ENCODE measurements at places on chromosomes 11 and 22. TPM values are rescaled to one million over a fixed set of nuclear protein-coding genes. Genes with fewer than 3 reads are reported as not detected.

KCNJ1 gene
- total RNA-seq, result not detected

UPB1 gene
- total RNA-seq, result not detected

DNA sequence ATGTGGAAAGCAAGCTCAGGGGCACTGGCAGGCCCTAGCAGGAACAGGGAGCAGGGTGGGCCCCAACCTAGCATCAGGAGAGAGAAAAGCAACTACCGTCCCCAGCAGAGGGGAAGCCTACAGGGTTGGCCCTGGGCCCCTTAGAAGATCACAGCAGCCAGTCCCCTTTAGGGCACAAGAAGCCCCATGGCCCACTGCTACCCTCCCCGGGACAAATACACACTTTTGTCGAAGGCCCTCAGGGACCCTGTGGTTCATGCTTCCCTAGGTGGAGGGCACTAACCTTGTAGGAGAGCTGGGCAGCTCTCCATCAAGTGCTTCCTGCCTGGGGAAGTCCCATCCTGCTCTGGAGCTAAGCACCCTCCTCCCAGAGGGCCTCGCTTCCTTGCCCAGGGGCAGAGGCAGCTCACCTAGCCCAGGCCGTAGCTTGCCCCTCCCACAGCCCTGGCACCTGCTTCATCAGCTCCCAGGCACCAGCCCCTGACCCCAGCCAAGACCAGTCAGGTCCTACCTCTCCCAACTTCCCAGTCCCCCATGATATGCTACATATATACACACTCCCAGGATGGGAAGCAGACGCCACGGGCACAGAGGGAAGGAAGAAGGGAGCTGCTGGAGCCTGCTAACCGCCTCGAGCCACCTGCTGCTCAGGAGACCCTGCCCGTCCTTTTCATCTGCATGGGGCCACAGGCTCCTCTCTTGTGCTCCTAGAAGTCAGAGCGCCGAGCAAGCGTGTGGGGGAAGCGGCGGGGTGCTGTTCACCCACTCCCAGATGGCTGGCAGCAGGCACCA is 20.1 kb downstream of the SUN2 start:
- H3K27me3 ChIP-seq, result no peaks in the 10 kb centered on the region
- H3K36me3 ChIP-seq, result peaks cover 44% of the 10 kb centered on the region
- DNase-seq, result no peak
- no peaks in the 10 kb centered on the region for H3K4me1 ChIP-seq

DNA sequence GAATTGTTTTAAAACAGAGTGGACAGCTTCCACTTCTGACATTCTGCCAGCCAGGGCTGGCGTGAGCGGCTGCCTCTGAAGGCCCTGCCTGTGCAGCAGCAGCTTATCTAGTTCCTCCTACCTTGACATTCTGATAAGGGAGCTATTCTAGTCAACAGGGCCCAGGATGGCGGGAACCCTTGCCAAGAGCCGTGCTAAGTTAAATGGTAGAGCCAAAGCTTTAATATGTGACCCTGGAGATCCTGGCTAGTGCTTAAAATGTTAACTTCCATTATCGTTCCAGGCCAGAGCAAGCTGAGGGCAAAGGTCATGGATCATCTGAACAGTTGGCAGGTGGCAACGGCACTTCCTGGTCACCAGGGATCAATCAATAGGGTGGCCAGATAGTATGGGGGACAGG is 3.5 kb downstream of the KCNJ5 start:
- DNase-seq, result no peak
- no peak overlapping the region for H3K27ac ChIP-seq
- H3K4me1 ChIP-seq, result peaks cover 10% of the 10 kb centered on the region
- no peaks in the 10 kb centered on the region for H3K27me3 ChIP-seq
- H3K36me3 ChIP-seq, result no peaks in the 10 kb centered on the region

DNA sequence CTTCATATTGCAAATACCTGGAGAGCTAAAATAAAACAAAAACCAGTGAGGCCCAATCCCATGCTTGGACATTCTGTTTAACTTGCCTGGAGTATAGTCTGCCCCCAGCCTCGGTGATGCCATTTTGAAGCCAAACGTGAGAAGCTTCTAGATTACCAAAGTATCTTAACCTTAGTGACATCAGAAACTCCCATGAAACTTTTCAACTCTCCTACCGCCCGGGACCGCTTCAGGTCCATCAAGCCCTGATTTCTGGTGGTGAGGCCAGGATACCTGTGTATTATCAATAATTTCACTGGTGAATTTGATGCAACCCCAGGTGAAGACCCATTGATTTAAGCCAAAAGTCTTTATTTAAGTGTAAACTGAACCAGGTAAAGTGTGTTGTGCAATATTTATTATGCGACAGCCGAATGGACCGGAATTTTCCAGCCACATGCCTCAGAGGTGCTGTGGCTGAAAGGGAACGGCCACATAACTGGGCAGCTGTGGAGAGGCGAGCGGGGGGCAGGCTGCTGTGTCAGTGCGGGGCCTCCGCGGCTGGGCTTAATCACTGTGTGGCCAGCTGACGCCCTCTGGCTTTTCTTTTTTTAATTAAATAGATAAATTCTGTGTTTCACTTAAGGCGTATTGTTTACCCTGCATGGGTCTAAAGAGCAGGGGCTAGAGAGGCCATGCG is 385.5 kb upstream of the B3GAT1 start:
- no peaks in the 10 kb centered on the region for H3K4me1 ChIP-seq
- H3K4me3 ChIP-seq, result no peak overlapping the region
- no peak overlapping the region for H3K27ac ChIP-seq
- no peak for DNase-seq
